SK-N-SH treated with all-trans-retinoic acid at 6 μM for 48 hours (cell line): ENCODE measurements at places on chromosomes 4 and X.

DNA sequence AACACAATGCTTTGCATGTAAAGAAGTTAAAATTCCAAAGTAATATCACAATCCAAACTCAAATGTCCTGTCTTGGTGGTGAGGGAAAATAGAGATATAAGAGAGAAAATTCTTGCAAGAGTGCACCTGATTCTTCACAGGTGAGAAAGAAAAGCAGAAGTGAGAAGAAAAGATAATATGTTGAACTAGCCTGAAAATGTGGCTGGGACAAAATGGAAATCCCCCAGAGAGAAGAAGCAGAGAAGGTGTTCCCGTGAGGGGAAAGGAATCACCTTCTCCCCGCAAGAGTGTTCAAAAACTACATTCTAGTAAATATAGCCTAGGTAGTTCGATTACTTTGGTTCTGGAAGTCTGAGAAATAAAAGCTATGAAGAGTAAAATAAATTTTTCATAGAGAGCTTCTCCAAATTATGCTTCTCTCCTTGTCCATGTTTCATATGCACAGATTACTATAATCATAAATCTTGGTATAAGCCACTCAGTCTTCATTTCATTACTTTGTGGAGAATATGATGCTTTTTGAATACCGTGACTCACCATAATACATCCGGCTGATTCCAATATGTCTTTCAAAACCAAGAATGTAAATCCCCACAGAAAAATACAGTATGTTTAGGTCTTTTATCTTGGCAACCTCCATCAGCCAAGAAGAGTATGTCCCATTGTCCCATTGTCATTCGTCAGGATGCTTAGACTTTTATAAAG, 63.1 kb downstream of the COX18 start:
- no peak for ATAC-seq

GRCh38 chr4:6265546-6265945, 4.1 kb upstream of the WFS1 start:
- no peak for ATAC-seq

DNA sequence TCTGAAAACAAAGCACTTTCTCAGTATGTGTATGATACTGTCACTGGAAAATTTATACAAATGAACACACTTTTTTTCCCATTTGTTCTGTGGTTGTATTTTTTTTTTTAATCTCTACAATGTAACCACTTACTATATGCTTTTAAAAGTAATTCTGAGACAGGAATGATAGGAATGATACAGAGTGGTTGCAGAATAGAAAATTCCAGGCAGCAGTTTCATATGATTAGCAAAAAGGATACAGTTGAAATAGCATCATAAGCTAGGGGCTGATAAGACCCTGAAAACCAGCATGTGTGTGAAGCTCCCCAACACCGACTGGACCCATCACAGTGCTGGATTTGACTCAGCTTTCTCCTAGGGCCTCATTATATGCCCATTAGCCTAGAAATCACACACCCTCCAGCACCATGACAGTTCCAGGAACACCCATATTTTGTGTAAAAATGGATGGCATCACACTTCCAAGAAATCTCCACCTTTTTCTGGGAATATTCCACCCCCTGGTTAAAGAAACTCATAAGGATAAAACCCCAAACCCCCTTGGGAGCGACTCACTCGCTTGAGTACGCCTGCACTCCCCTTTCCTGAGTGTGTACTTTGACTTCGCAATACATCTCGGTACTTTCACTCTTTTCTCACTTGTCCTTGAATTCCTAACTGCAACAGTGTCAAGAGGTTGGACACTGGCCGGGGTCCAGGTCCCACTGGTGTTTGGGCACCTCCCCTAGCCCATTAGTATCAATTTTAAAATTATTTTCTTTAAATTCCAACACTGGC, 77.4 kb upstream of the AGA start:
- ATAC-seq = no peak

DNA sequence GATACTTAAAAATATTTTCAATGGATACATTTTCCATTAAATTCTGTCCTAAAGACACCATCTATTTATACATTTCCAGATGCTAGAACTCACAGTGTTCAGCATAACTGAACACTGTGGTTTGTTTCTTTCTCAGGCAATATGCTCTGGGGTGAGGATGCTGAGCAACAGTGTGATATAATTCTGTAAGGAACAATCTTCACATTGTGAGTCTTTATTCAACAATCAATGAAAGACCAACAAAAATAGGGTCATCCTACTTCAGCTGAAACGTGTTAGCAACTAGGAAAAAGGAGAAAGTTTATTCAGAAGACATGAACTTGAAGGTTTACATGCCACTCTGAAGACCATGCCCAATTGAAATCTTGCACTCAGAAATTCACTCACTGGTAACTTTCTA, 284.8 kb downstream of the UNC5C start:
- no peak for ATAC-seq

GRCh38 chr4:169492436-169493163, 119.8 kb downstream of the NEK1 start:
- ATAC-seq = peak; percentile 58

DNA sequence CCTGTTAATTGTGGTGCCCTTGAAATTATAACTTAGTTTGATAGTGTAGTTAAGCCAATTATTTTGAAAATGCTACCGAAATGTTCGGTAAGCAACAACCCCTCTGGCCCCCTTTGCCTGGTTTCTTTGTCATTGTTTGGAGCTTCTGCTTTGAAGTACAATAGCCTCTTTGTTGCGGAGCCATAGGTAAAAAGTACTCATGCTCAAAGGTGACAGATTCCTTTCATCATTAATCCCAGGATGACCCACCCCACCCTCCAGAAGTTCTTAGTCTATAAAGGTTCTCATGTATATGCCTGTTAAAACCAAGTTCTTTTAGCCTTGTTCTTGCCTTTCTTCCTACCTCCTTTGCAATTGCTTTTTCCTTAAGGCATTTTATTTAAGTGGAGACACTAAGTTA, 42.4 kb upstream of the SMARCAD1 start:
- no peak for ATAC-seq

GRCh38 chr4:140839888-140840790, 84.0 kb upstream of the TBC1D9 start:
- no peak for ATAC-seq

DNA sequence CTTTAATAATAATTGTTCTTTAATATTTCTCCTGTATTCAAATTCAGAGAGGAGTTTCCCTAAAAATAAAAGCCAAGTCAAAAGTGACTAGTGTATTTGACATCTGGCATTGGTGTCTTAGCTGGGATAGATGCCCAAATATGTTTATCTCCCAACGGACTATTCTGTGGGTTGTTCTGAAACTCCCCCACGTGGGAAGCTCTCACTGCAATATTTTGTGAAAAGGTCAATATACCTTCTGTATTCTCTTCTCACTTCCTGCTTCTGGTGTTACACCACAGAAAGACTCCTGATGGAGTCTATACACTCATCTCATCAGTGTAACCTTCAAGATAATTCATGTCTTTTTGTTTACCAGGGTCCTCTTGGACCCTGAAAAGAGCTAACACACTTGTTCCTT, 2052.8 kb upstream of the TENM3 start:
- ATAC-seq = no peak

- ATAC-seq = no peak; the same call in 2 of the 3 replicates
Observed at GRCh38 chr4:126038502-126039144, 723.9 kb downstream of the FAT4 start.

- ATAC-seq = no peak
Observed at GRCh38 chr4:19285146-19285545, 966.6 kb upstream of the SLIT2 start.

DNA sequence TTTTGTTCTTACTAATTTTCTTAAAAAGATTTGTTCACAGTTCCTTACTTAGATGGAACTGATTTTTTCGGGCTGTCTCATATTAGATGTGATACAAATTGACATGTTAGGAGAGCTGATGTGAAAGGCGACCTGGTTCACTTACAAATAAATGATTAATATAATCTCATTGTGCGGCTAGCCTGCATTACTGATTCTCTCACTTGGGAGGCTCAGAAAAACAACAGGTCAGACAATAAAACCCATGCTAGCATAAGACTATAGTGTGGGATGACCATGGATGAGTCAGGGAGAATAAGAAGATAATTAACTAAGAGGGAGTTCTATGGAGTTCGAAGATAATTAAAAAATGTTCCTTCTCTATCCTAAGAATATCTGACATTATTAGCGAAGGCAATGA, 40.8 kb downstream of the RTL9 start:
- no peak for ATAC-seq

DNA sequence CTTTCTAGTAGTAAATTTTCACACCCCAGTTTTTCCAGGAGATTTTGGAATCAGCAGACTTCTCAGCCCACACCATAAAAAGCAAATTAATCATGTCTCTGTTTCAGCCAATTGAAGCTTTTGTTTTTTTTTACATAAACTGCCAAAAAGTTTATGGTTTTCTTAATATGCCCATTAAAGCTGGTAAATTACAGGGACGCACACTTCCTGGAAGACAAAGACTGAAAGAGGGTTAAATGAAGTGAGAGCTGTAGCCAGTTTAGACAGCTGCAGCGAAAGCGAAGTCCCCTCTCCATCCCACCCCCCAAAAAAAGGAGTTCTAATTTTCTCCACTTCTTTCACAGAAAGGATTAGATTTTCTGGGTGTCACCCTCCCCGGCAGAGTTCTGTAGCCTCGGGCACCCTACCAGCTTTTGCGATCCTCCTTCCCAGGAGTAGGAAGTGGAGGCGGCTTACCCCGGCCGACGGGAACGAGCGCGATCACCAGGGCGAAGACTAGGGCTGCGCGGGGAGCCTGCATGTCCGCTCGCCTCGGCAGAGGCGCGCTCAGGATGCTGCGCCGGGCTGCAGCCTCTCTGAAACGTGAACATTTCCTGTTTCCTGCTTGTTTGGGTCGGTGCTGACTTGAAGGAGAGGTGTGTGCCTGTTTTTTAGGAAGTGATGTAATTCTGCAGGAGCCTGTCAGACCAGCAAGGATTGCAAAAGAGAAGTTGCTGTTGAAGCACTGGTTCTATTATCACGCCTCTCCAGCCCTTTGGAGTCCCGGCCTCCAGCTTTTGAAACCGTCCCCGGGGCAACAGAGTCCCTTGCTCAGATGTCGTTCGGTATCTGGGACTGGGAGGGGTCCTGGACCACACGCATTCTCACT, at the start of gene TMEM154:
TSS of gene TMEM154 (minus strand) at position 584 of the 868 bp plus-strand sequence. CDS start at position 520, 64 bp downstream.
- peak; percentile 92 for ATAC-seq

- ATAC-seq = no peak
Observed at GRCh38 chrX:32269866-32270265, 941.5 kb downstream of the DMD start.

GRCh38 chr4:6195602-6196319, 4.6 kb downstream of the JAKMIP1 start:
- ATAC-seq = no peak

DNA sequence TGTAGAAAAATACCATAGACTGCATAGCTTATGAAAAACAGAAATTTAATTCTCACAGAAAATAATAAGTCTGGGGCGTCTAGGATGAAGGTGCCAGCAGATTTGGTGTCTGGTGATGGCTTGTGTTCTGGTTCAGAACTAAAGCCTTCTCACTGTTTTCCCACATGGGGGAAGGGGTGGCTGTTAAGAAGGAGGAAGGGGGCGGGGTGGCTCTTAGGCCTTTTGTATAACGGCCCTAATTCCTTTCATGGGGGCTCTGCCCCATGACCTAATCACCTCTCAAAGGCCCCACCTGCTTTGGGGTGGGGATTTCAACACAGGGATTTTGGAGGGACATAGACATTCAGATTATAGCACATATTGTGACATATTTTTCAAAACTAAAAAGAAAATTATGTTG, 173.2 kb upstream of the TECRL start:
- no peak for ATAC-seq

DNA sequence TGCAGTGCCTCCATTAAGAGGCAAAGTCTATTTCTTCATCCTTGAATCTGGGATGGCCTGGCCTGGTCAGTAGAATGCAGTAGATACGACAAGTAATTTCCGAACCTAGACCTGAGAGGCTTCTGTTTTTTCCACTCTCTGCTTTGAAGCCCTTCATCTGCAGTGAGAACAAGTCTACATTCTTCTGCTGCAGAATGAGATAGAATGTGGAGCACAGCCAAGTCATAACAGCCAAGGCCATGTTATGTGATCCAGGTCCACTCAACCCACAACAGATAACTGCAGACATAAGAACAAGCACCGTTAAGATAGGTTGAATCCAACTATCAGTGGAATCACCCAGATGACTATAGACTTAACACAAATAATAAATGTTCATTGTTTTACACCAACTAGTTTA, 1297.7 kb downstream of the C4orf33 start:
- peak; percentile 66 for ATAC-seq

GRCh38 chr4:80229128-80229527, 31.8 kb downstream of the PRDM8 start:
- ATAC-seq = no peak

GRCh38 chr4:53591372-53591892, at the start of gene LNX1:
Gene LNX1 (minus strand): TSS chr4:53591486. CDS start chr4:53574002, 17,484 bp downstream.
- ATAC-seq = no peak

GRCh38 chr4:71524756-71525155, 185.9 kb downstream of the SLC4A4 start:
- ATAC-seq = no peak
